ENCODE measurements at places on chromosomes 1 and 21.
A peak's percentile ranks its signal among the peaks of the same experiment; 100 is the strongest.

DNA sequence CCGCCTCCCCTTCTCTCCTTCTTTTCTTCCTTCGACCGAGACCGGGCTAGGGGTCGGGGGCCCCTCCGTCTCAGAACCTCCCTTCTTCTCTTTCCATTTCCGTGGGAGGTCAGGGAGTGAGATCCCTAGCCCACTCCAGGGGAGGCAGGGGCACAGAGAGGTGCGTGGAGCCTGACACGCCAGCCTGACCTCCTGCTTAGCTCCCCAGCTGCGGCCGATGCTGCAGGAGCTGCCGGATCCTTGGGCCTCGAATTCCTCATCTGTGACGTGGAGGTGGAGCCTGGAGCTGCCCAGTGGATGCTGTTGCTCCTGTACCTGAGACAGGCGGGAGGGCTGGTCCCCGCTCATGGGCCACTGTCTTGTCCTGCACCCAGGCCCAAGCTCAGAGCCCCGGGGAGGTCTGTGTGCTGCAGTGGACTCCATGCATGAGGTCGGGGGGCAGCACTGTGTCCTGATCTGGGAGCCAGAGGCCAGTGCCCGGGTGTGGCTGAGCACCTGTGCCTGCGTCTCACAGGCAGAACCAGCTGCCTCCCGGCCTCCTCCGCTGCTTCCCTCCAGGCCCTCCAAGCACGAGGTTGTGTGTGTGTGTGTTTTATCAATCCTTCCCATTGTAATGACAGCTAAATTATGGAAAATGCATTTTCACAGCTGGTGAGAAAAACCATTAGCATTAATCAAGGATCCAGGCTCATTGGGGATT is 55.3 kb upstream of the TTC34 start:
- no peak for DNase-seq

DNA sequence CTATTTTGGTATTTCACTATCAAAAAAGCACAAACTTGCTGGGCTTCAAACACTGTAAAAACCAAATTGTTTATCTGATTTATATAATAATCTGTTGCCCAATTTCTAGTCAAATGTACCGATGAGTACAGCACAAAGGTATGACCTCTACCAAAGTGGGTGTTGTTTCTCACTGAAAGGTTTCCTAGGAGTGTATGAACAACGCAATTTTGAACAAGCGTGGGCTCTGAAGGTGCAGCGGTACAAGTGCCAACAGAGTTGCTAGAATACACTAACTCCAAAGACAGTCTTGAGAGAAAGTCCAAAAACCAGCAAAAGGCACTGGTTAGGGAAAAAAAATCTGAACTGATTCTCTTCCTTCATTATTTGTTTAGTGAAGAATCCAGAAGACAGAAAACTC is 130.4 kb downstream of the ATP1B1 start:
- no peak for DNase-seq

DNA sequence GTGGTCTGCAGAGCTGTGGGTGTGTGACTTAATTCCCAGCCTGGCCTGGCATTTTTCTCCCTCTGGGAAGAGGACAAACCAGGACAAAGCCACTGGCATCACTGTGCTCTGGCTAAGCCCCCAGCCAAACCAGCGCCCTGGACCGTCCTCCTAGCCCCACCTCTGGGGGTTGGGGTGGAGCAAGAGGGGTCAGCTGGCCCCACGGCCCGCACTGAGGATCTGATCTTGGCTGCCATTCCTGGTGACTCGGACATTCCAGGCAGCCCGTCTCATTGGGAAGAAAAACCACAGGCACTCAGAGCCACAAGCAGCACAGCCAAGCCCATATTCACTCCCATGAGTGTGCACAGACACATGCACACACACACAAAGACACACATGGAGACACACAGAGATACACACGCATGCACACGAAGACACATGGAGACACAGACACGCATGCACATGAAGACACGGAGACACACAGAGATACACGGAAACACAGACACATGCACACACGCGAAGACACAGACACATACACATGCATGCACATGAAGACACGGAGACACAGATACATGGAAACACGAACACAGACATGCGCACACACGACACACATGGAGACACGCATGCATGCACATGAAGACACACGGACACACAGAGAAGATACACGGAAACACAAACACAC is 2.3 kb upstream of the MXRA8 start:
- peak; percentile 95 for DNase-seq

GRCh38 chr1:160544647-160545046 is 21.6 kb upstream of the SLAMF6 start:
- DNase-seq: peak; percentile 10

- DNase-seq: no peak
Observed at GRCh38 chr21:36229181-36229580, 72.6 kb downstream of the DOP1B start.

DNA sequence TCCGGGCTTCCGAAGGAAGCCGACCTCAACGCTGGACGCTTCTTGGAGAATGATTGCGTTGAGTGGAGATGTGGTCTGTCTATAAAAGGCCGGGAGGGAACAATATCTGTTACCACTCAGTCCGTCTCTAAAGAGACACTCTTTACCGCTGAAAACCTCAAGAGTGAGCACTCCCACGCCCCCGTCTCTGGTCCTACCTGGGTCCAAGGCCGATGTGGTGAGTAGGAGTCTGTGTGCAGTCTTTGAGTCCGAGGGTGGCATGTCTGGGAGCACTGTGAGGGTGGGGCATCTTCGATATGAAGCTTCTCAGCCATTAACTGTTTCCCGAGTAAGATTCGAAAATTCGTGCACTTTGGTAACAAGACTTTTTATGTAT is 576 bp downstream of the ZFP69 start:
- DNase-seq: peak; percentile 30

DNA sequence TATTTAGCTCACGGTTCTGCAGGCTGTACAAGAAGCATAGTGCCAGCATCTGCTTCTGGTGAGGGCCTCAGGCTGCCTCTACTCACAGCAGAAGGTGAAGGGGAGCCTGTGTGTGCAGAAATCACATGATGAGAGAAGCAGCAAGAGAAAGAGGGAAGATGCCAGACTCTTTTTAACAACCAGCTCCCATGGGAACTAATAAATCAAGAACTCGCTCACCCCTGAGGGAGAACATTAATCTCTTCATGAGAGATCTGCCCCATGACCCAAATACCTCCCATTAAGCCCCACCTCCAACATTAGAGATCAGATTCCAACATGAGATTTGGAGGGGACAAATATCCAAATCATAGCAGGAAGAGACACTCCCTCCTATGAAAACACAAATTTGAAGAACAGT is 74.1 kb downstream of the OLFML2B start:
- DNase-seq: no peak

GRCh38 chr1:161763522-161764098 is 2.5 kb upstream of the ATF6 start:
- DNase-seq: peak; percentile 27

DNA sequence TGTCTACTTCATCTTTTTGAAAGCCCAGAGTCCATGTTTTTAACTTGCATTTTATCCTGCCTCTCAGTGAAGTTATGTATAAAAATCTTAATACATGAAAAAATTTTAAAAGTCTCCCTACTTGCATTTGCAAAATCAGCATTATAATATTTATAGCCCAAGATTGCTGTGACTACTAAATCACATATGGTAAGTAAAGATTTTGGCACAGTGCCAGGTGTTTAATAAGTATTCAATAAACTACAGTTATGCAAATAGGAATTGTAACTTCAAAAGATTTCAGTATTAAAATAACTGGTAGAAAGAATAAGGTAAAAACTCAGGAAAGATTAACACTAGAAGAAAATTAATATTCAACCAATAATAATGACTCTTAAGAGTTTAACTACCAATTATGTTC is 641.7 kb downstream of the LRRIQ3 start:
- DNase-seq: no peak

DNA sequence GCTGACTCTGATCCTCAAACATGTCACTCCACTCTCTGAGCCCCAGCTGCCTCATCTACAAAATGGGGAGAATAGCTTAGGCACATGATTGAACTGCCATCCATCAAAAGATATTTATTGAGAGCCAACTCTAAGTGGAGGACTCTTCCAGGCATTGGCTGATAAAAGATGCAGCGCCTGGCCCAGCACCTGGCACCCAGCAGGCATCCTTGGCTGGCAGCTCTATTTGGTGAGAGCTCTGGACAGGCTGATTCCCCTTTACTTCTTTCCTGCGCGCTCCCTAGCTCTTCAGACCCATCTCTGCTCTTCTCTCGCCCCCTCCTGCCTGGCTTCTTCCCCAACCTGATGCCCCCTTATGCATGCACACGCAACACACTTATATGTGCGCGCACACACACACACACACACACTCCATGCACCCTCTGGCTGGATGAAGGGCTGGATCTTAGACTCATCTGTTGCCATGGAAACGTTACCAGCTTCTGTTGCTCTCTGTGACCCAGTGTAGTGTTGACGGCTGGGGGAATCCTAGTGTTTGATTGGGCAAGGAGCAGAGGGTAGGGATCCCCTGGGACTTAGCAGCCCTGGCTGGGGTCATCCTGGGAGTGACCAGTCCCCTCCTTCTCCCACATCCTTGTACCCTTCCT is 49.3 kb downstream of the VWA5B1 start:
- DNase-seq: peak; percentile 26

DNA sequence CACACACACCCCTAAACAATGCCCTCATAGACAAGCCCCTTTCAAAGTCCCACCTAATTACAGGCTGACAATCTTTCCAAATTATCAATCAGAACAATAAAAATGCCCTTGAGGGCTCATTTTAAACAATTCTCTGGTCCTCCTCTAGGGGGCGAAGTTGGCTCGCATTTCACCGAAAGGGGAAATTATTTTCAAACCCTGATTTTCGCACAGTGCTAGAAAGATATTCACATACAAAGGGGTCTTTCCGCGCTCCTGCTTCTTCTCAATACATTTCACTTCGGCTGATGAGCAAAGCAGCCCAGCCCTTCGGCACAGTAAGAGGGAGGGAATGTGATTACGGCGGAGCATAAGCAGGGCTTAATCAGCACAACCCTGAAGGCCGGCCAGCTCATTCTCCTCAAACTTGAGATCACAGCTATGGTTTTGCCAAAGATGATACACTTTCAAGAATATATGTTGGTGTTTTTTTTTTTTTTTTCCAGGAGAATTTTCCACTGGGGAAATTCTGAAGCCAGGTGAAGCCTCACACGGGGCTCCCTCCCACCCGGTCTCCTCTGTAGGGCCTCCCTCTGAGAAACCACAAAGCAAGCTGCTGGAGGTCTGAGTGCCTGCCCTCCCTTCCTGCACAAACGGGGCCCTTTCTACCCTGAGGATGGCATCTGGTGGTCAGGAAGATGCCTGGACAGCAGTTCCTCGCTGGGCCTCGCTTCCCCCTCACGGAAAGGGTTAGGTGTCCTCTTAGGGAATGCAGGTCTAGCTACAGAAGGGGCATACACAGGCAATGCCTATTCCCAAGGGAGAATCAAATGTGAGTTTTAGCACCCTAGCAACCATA is 66.9 kb downstream of the GNG12 start:
- peak; percentile 86 for DNase-seq

DNA sequence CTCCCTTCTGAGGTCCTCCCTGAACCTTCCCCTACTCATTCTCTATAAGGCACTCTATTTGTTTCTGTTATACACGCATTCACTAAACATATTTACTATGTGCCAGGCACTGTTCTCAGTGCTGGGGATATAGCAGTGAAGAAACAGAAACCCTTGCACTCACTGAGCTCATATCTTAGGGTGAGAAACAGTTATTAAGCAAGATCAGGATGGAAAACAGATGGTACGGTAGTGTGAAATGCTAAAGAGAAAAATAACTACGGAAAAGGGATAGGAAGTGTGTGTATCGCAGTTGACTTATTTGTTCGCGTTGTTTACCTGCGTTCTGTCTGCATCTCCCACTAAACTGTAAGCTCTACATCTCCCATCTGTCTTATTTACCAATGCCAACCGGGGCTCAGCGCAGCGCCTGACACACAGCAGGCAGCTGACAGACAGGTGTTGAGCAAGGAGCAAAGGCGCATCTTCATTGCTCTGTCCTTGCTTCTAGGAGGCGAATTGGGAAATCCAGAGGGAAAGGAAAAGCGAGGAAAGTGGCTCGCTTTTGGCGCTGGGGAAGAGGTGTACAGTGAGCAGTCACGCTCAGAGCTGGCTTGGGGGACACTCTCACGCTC is 572 bp downstream of the CYB5RL start:
- DNase-seq: no peak

Measured in M059J (cell line).